ENCODE measurements at places on chromosomes 6 and 20.
A peak's percentile ranks its signal among the peaks of the same experiment; 100 is the strongest.

GRCh38 chr6:30679765-30680535 is 6.5 kb downstream of the PPP1R18 start:
- DNase-seq = no peak

- DNase-seq = no peak
Measured at GRCh38 chr20:61459705-61460104, 207.6 kb downstream of the CDH4 start.

DNA sequence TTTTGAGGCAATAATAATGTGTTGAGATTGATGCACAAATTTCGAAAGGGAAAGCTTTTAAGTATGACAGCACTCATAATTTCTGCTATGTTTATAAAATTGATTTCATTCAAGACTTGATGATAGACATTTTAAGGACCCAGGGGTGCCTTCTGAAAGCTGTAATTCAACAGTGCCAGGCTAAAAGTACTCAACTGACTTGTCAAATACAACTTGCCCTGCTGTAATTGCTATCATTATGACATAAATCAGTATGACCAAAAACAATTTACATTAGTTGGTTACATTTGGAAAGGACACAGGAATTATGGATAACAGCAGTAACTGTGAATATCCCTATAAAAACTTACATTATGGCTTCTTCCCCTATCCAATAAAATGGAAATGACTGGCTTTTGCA is 178.9 kb downstream of the MMUT start:
- no peak for DNase-seq

DNA sequence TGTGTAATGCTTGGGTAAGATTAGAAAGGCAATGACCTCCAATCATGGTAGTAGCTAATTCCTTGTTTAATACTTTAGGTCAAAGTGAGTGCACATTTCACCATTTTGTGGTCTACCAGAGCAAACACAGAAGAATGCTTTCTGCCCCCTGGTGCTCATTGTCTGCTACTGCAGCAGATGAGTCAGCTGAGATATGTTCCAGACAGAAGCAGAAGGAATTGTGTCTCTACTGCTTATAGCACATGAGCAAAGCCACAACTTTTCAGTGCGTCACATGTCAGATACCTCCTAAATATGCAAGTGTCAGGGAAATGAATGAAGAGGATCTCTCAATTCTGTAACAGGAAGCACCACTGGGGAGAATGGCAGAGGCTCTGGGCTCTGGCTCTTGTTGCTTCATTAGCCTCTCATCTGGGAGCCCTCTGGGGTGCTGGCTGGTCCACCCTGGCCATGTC is 308.9 kb downstream of the ALDH8A1 start:
- peak; percentile 71 for DNase-seq

DNA sequence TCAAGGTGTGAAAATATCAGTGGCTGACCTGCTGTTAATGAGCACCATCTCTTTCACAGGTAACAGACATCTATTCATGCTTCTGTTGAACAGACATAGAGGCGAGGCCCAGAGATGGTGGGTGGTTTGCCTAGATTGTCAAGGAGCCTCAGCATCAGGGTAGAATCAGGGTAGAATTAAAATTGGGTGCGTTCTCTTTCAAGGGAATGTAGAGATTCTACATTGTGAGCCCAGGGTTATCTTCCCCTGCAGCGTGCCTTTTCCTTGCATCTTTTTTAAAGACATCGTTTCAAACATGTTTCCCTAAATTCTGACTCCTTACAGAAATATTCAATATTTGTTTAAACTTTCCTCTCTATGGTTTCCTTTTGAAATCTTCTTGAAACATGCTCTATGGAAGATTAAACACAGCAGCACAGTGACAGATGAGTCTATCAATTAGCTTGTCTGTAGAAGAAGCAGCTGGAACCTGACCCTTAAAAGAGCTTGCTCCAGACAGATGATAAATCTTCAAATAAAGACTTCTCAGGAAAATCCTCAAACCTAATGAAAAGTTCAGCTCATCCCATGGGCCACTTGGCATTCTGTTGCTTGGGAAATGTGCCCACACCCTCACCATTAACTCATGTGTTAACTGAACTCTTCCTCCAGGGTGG is 119.8 kb downstream of the IPCEF1 start:
- no peak for DNase-seq

- no peak for DNase-seq
Measured at GRCh38 chr6:53279293-53279692, 69.5 kb downstream of the ELOVL5 start.

- DNase-seq = no peak
Measured at GRCh38 chr6:141664744-141665143, 468.0 kb upstream of the GJE1 start.

- peak; percentile 67 for DNase-seq
Measured at GRCh38 chr6:44268095-44268628, 2.1 kb upstream of the TMEM151B start.

DNA sequence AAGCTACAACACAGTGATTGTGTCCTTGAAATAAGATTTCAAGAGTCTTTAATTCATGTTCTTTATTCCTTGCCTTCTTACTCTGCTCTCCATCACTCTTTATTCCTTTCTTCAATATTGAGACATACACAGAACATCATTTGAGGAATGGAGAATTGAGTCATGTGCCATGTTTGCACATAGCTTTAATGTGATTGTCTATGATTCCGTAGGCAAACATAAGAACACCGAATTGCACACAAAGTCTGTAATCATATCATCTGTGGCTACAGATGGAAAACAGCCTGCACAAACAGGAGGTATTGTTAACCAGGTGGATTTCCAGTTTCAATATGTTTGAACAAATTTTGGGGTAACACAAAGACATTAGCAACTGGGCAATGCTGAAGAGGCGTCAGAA is 571.6 kb upstream of the GJE1 start:
- no peak for DNase-seq

- no peak for DNase-seq
Measured at GRCh38 chr6:17470938-17471327, 77.5 kb downstream of the CAP2 start.

DNA sequence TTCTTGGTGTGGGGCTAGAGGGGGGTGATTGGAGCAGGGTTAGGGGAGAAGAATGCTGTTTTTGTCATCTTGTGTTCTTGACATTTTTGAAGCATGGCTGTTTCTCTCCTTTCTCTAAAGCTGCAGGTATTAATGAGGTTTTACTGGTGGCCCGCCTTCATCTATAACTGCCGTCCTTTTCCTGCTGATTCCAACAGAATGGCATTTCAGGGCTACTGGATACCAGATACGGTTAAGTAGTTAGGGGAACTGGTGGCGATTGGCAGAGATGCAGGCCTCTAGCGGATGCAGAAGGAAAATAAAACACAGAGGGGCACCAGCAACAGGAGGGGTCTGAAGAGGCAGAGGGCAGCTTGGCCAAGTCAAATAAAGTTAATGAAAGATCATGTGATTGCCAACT is 89.7 kb upstream of the EEF1E1 start:
- no peak for DNase-seq

GRCh38 chr6:74976026-74976425 is 229.8 kb downstream of the COL12A1 start:
- DNase-seq = no peak

Data from activated CD4-positive, alpha-beta T cell treated with anti-CD3 and anti-CD28 coated beads, Interleukin-2, amount 50 U/mL, for 1 hour (primary cell).